ENCODE measurements at places on chromosomes 7 and 10.

DNA sequence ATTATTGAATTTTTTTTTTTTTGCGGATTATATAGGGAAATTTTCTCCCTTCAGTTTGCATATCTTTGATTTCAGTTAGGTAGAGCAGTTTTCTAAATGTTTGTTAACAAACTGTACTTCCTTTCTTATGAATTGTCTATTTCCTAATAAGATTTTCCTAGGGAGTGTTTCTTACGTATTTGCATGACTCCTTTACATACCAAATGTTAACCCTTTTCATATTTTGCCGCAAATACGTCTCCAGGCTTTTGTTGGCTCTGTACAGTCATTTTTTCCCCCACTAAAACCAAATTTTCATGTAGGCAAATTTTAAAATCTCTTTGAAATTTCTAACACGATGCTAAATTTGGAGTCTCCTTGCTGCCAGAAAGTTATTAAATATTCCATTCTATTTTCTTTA lies 1.9 kb upstream of the FRAT2 start:
- no peak for DNase-seq

DNA sequence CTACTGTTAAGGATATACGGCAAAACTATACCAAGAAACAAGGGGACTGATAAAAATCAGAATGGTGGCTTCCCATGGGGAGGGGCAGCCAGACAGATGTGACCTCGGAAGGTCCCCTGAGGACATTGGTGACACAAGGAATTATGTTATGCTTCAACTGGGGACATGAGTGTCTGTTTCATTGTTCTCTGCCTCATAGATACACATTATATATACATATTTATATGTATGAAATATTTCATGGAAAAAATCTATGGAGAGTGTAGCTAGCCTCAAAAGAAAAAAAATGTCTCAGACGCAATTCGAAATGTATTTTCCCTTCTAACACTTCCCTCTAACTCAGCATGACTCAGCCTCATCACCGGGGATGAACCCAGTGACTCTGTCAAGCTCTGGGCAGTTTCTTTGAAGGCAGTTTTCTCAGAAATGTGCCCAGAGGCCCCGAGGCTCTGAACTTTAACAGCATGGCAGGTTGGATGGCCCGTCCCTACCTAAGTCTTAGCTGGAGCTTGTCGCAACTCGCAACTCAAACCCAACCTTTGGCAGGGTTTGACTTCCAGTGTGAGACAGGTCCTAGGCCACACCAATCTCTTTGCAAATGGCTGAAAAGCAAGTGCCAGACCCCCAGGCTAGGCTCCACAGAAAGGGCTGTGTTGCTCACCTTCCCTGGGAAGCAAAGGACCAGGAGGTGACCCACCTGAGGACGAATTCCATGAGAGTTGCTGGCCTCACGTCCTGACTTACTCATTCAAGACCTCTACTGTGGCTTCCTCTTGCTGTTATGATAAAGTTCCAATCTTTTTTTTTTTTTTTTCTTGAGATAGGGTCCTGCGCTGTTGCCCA lies 86.9 kb downstream of the CARD11 start:
- DNase-seq: no peak

DNA sequence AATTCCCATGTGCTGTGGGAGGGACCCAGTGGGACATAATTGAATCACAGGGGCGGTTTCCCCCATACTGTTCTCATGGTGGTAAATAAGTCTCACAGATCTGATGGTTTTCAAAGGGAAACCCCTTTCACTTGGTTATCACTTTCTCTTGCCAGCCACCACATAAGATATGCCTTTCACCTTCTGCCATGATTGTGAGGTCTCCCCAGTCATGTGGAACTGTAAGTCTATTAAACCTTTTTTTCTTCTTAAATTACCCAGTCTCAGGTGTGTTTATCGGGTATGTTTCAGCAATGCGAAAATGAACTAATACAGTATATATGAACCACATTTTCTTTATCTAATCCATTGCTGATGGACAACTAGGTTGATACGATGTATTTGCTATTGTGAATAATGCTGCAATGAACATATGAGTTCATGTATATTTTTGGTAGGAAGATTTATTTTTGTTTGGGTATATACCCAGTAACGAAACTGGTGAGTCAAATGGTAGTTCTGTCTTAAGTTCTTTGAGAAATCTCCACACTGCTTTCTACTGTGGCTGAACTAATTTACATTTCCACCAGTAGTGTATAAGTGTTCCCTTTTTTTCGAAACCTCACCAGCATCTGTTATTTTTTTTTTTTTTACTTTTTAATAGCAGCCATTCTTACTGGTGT lies 70.0 kb upstream of the HGF start:
- DNase-seq: no peak

DNA sequence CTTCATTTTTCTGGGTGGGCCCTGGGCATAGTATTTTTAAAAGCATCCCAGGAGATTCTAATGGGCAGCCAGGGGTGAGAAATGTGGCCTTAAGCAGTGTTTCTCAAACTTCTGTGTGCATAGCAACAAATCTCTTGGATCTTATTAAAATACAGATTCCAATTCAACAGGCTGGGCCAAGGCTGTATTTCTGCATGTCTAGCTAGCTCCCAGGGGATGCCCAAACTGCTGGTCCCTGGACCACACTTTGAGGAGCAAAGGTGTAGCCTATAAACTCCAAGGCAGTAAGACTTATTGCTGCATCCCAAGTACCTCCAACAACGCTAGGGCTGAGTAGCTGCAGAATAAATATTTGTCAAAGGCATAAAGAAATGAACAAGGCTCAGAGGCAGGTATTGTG lies 292.9 kb upstream of the ZMIZ1 start:
- no peak for DNase-seq

DNA sequence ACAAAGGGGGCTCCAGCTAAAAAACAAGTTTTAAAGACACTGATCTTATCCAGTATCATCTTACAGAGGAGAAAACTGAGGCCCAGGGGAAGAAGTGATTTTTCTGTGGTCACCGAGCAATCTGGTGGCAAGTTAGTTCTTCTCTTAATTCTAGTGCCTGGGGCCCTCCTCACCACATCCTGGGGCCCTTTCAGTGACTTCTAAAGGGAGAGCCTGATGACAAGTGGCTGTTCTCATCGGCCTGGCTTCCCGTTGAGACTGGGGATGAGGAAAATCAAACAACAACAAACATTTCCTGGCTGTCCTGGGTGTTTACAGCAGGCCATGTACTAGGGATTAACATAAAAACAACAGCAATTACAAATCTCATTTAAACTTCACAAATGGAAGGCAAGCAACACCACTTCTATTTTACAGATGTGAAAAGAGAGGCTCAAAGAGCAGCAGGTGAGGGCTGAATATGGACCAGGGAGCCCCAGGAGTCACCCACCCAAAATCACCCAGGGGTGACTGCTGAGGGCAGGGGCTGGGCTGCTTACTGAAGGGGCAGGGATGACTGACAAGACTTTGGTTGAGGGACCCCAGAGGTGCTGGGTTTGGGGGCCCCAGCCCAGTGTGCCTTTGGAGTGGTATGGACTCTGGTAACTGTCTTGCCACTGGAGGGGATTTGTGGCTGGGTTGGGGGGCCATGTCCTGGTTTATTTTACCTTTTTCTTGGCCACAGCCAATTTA lies 24.7 kb upstream of the MTPAP start:
- no peak for DNase-seq

GRCh38 chr10:124091646-124092249 lies 1.6 kb downstream of the CHST15 start:
- no peak for DNase-seq

- DNase-seq: no peak
Observed at GRCh38 chr10:106900016-106900652, 264.4 kb downstream of the SORCS1 start.

DNA sequence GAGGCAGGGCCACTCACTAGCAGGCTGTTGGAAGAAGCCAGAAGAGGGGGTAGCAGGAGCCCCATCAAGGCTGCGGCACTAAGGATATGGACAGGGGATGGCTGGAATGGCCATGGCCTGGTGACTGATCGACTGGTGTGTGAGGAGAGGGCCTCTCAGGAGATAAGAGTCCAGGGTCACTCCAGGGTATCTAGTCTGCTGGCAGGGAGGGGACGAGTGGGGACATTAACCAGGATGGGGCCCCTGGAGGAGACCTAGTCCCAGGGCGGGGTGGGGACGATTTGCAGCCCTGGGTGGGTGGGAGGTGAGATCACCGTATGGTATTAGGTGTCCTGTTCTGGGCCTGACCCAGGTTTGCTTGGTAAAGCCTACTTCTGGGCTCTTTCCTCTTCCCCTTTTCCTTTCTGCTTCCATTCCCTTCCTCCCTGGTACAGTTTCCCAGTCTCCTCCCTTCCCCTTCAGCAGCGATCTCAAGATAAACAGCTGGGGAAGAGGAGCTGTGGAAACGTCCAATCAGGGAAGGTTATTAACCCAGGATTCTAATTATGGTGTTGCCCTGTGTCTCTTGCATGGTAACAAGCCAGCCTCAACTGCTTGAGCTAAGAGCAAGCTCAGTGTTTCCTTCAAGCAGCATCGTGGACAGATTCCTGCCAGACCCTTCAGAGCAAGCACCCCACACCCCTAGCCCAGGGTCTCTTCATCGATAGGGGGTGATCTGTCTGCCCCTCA lies 233.2 kb downstream of the RPS24 start:
- no peak for DNase-seq

DNA sequence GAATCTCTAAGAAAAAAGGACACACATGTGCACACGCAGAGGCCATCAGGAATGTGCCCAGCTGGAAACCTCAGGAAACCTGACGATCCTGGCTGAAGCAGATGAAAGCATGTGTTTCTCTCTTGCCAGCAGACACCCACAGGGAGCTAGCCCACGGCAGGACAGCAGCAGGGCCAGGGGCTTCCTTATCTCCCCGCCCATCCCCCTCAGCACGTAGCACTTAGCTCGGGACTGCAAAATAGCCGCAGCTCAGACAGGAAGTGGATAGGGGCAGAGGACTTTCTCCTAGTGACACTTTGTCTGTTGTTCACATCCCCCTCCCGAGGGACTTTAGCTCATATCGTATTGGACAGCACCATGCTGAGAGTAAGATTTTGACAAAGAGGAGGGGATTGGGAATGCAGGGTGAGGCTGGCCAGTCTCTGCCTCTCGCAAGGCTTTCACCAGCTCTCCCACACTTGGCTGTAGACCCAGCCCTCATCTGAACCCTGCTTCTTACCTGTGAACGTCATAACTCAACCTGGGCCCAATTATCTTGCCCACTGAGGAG lies 63.8 kb downstream of the MKI67 start:
- no peak for DNase-seq

DNA sequence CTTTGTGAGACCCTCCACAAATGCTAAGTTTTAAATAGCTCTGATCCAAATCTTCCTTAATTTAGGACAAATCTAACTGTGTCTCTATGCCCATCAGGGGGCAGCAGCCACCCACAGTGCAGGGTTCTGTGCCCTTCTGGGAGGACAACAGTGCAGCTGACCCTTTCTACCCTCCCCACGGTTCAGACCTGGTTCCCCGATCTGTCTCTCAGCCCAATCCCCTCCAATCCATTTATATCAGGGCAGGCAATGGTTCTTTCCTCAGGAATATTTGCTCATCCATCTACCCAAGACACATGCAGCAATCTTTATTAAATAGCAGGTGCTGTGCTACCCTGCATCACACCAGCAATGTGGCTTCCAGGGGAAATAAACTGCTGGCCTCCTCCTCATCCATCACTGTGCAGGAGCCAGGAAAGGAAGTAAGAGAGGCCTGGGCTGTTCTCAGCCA lies 4.0 kb upstream of the RBM28 start:
- DNase-seq: no peak

- DNase-seq: no peak
Observed at GRCh38 chr7:13989126-13989948, at the start of gene ETV1. TSS of gene ETV1 (minus strand) at chr7:13989666. CDS start at chr7:13989052, 614 bp downstream.

- DNase-seq: no peak
Observed at GRCh38 chr7:99141334-99141733, 2.6 kb downstream of the SMURF1 start.

- peak; percentile 22 for DNase-seq
Observed at GRCh38 chr7:3916146-3916545, 615.1 kb downstream of the SDK1 start.

GRCh38 chr10:538895-539294 lies 150.6 kb downstream of the DIP2C start:
- peak; percentile 53 for DNase-seq

GRCh38 chr10:122347170-122347841 lies 27.2 kb upstream of the PLEKHA1 start:
- DNase-seq: no peak

GRCh38 chr10:69633673-69634635 lies 3.9 kb downstream of the FAM241B start:
- no peak for DNase-seq

DNA sequence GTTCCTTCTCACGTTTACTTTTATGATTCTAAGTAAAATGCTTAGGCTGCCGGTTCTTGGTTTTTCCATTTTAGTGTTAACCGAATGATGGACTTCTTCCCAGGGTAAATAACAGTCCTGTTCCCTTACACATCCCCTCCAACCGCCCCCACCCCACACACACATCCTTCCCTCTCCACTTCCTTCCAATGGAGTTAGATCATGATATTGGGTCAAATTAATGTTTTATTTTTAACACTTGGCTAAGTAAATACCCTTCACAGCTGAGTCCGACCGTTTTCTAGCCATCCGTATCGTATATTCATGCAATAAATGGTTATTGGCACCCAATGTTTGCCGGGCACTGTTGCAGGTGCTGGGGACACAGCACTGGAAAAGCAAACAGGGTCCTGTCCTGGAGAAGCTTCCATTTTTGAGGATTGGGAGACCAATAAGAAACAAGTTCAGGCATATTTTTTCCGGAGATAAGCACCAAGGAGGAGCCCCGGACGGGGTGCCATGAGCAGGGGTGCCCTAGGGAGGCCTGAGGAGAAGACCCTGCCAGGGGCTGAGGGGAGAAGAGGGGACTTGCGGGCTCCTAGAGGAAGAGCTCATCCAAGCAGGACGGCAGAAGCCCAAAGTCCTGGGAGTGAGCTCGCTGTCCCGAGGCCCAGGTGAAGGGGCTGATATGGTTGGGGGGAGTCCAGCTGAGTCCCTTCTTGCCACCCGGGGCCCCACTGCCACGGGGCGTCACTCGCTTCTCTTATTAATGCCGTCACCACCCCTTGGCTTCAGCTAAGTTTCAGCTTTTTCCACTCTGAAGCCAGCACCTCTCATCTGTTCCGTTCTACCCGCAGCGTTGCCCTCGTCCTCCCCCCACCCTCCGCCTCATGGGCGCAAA lies 126.0 kb upstream of the RET start:
- no peak for DNase-seq

GRCh38 chr10:77111611-77112550 lies 525.7 kb downstream of the KCNMA1 start:
- DNase-seq: peak; percentile 24

DNA sequence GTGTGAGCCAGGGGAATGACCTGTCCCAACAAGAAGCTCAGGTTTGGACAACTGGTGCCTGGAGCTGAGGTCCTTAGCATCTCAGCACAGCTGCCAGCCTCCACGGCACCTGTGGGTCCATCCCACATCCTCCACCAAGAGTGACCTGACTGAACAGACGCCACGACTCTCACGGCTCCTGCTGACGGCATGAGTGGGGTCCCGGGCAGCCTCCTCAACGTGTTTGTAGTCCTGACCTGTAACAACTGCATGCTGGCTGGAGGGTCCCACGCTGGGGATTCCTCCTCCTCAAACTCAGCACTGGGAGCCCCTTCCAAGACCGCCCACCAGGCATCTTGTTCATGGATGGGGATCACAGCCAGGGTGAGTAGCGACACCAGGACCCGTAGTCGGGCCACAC lies 36.2 kb downstream of the FAM20C start:
- no peak for DNase-seq
